Ureter (tissue), 1 donor: ENCODE measurements at places on chromosomes 1 and 21.

DNA sequence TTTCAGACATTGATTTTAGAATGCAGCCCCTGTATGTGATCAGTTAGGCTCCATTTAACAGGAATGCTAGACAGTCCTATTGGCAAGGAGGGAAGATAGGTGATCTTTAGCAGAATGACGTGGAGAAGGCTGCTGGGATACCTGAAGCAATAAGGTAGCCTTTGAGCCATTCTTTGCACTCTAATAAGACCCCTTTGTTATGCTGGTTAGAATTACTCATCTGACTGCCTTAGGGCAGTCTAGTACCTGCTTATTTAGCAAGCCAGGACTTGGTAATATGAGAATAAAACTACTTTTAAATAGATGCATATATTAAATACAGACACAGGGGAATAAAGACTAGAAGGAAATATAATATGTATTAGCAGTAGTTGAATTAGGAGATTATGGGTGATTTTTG, 29.1 kb downstream of the NGF start:
- no peak for DNase-seq

- DNase-seq, result no peak
These were observed 18.3 kb downstream of the MEF2D start for GRCh38 chr1:156482276-156482675.

DNA sequence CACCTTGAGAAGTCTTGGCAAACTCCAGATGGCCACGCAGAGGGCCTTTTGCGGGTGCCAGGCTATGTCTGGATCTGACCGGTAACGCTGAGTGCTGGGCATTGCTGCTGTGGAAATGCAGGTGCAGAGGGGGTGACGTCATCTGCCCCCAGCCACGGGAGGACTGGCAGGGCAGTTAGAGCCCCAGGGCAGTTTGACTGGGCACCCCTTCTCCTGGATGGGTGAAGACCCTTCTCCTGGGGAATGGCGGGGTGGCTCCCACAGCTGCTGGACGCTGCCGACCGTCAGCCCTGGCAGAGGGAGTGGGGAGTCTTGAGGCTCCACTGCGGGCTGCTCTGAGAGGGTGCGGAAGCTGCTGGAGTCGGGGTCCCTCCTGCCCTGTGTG, 12.6 kb upstream of the EDN2 start:
- DNase-seq, result no peak

GRCh38 chr1:2314803-2315673, 76.3 kb downstream of the MORN1 start:
- DNase-seq, result no peak

DNA sequence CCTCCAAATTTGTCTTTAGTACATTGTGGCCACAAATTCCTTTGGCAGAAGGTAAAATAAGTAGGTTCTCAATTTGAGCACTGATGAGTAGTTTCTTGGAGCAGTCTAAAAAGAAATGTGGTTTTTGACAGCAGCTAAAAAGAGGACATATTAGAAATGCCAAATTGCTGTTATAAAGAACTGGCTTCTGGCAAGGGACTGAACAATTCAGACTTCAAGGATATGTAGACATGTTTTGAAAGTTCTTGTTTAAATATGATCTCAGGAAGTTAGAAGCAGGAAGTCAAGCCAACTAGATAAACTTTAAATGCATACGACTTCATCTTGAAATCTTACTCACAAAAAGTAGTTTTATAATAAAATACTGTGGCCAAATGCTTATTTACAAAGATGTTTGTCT, 18.8 kb downstream of the C1orf52 start:
- DNase-seq, result no peak
